Left forelimb (tissue), 1 donor: ENCODE measurements at places on chromosomes 12 and 14.

DNA sequence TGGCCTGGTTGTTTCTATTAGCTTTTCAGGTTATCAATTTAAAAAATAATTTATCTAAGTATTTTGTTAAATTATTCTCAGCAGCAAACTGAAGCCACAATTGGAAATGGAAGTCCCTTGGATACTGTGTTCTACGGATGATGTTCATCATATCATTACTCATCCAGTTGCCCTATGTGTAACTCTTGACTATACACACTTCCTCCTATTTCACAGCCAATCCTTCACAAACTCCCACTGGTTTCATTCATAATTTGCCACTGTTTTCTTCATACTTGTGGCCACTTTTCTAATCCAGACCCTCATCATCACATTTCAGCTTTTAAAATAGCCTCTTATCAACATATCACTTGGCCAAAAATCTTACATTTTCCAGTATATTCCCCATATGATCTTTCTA lies 84.0 kb downstream of the CATSPERB start:
- DNase-seq: no peak

DNA sequence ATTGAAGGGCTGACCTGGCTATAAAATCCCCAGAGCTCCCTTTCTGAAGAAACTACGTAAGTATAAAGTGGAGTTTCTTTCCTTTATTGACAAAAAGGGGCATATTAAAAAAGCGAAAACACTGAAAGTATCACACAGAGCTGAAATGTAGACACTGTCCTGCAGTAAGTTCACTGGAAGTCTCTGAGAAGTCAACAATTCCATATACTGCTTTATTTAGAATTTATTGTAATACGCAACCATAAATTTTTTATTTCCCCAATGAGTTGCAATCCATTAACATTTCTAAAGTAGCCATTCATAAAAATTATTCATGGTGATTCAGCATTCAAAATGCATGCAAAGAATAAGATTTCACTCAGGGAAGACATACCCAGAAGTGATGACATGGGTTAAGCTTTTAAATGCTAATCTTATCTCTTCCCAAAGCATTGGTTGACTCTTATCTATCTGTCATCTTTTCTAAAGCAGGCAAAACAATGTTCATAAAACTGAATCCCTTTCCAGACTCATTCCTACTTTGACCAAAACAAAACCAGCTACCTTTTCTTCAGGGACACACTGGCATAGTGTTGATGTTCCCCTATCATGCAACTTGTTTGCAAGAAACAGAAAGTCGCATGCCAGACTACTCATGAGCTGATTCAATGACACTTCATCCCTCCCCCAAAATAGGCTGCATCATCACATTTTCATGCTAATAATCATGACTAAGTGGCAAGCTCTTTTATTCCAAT lies 17.3 kb downstream of the KITLG start:
- DNase-seq: no peak

DNA sequence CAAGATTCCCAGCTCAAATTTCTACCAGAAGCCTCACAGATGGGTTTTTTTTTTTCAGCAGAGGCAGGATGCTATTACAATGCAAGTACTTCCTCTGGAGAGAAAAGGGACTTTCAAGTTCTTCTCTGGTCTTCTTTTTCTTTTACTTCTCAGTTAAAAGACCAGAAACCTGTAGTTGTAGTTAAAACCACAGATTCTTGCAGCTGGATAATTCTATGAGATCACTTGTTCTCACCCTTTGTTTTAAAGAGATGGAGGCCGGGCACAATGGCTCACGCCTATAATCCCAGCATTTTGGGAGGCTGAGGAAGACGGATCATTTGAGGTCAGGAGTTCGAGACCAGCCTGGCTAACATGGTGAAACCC lies 47.6 kb upstream of the OVCH1 start:
- no peak for DNase-seq

- DNase-seq: no peak
Measured at GRCh38 chr14:102913341-102914211, 8.9 kb upstream of the AMN start.

GRCh38 chr12:116204169-116204568 lies 73.3 kb downstream of the MED13L start:
- no peak for DNase-seq

- no peak for DNase-seq
Measured at GRCh38 chr12:31325524-31325875, 450 bp downstream of the SINHCAF start.

- DNase-seq: no peak
Measured at GRCh38 chr14:96661244-96661969, 135.8 kb upstream of the VRK1 start.

- no peak for DNase-seq
Measured at GRCh38 chr12:108709697-108710096, 21.6 kb downstream of the CORO1C start.

DNA sequence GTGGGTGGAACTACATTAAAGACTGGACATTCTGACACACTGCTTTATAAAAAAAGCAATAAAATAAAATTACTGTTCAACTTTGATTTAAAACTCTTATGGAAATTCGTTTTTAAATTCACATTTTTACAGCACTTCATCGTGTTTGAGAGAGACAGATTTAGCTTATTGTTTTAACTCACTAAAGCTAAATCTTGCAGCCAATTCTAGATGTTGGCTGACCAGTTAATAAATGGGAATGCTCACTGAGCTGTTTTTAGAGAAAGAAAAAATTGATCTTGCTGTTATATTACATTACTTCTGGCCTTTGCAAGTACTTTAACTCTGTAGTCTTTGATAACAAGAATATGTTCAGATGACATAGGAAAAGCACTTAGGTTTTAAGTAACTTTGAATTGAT lies 157.1 kb downstream of the PLCZ1 start:
- no peak for DNase-seq
